ENCODE measurements at places on chromosomes 7 and 10.

- no peak for DNase-seq
Observed at GRCh38 chr7:30694774-30695721, 12.8 kb upstream of the CRHR2 start.

GRCh38 chr7:157292770-157293412, 43.9 kb upstream of the DNAJB6 start:
- no peak for DNase-seq

DNA sequence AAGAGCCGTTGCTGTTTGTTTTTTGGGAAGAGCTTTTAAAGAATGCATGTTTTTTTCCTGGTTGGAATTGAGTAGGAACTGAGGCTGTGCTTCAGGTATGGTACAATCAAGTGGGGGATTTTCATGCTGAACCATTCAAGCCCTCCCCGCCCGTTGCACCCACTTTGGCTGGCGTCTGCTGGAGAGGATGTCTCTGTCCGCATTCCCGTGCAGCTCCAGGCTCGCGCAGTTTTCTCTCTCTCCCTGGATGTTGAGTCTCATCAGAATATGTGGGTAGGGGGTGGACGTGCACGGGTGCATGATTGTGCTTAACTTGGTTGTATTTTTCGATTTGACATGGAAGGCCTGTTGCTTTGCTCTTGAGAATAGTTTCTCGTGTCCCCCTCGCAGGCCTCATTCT, 31.6 kb downstream of the PFKFB3 start:
- DNase-seq: no peak

DNA sequence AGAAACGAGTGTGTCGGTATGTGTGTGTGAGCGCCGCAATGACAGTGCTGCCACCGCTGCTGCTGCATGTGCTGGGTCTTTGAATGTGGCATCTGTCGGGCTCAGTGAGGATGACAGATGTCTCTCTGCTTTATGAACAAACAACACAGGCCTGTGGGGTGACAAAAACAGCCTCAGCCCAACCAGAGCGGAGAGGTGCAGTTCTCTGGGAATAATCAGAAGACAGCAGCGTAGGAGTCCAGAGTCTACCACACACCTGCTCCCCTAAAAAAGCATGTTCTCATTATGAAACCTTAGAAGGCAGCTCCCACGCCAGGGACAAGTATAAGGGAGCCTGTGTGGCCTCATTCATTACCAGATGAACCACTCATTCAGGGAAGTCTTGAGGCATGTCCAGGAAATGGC, 278.3 kb downstream of the KCNMA1 start:
- DNase-seq: no peak

GRCh38 chr10:63256009-63256773, 123.1 kb downstream of the NRBF2 start:
- peak; percentile 75 for DNase-seq

GRCh38 chr7:33706186-33706585, 199.2 kb upstream of the BMPER start:
- DNase-seq: no peak

- DNase-seq: peak; percentile 94
Observed at GRCh38 chr10:79248341-79249185, 98.7 kb upstream of the PPIF start.

- DNase-seq: no peak
Observed at GRCh38 chr7:88759230-88760135, at the start of gene ZNF804B. Gene ZNF804B, plus strand, starts transcription at chr7:88759700. Its CDS starts 277 bp downstream, at chr7:88759977.

DNA sequence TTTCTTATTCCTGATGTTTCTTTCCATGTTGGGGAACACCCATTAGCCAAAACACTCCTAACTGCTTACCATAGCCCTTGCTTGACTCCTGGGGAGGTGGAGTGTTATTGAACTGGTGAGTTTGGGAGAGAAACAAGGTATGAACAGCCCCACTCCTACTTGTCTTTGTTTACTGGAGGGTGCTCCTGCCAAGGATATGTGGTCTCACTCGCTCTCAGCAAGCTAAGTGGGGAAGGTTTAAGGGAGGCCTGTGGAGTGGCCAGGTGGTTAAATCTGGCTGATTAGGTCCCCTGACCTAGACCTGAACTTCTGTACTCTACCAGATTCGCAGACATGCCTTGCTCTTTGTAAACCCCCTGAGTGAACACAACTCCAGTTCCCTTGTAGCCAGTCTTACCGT, 300.1 kb downstream of the PTEN start:
- DNase-seq: no peak

GRCh38 chr7:35253710-35254495, at the start of gene TBX20:
Gene TBX20, minus strand, starts transcription at chr7:35254100. Its CDS starts 480 bp downstream, at chr7:35253620.
- DNase-seq: peak; percentile 7

GRCh38 chr10:121128164-121128563, 277.0 kb downstream of the WDR11 start:
- no peak for DNase-seq

DNA sequence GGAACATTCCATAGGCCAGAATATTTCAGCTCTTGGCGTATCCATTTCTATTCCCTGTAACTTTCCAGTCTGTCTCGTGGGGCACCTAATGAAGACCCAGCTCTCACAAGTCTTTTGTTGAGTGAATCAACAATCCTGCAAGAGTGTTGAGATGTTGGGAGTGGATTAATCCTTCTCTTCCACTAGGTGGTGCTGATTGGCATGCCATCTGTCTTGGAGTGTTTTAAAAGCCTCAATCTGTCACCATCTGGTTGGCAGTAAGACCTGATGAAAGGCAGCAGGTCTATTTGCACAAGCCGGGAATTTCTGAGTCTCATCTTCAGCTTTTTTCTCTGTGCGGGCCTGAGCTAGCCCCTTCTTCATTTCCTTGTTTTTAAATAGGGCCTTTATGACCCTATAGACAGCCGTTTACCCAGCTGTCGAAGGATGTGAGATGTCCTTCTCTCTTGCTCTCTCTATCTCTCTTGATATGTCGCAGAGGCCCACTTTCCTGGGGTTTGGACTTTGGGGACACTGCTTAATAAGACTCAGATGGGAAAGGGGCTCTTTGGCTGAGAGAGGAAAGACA, 180.5 kb downstream of the ZNF365 start:
- peak; percentile 30 for DNase-seq

GRCh38 chr10:60299961-60300883, 89.5 kb downstream of the ANK3 start:
- no peak for DNase-seq

DNA sequence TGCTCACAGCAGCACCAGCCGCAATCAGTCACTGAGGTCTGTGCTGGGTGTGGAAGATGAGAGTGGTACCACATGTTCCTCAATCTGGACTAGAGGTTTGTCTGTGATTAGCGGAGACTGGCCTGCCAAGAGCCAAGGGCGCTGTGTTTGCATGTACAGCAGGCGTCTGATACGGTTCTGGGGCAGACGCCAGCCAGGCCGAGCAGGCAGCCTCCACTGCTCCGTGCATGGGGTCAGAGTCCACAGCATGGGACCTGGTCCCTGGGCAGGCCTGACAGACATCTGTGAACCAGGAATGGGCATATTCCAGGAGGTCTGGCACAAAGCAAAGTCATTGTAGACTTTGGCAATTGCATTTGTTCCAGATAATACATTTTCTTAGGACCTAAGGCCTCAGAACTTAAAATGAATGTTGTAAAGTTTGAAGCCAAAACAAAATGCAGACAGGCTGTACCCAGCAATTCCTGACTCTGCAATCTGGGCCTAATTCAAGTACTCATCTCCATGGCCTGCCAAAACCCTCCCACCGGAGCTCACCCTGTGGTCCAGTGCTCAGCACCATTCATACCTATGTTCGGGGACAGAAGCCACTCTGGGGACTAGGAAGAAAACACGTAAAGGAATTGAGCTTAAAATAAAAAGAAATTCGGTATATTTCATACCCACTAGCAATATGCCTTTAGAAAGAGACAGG, 50.0 kb upstream of the FAM20C start:
- peak; percentile 3 for DNase-seq

- DNase-seq: no peak
Observed at GRCh38 chr7:57181281-57181680, 49.0 kb upstream of the ZNF479 start.

DNA sequence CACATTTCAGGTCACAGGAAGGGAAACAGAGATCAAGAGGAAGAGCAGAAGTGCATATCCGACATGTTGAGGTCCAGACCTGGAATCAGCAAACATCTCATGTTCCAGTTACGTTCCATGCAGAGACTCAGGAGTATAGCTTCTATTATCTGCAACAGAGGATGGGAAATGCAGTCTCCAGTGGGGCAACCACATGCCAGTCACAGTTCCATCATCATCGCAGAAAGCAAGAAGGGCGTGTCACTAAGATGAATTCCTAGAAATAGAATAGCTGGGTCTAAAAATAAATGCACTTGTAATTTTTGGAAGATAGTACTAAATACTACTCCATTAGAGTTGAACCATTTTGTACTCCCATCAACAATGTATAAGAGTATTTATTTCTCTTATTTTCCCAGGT, 133.2 kb upstream of the MDFIC start:
- DNase-seq: no peak

GRCh38 chr10:99525897-99526296, 6.8 kb upstream of the NKX2-3 start:
- no peak for DNase-seq

- no peak for DNase-seq
Observed at GRCh38 chr10:43855667-43856210, 207.1 kb upstream of the ZNF32 start.

DNA sequence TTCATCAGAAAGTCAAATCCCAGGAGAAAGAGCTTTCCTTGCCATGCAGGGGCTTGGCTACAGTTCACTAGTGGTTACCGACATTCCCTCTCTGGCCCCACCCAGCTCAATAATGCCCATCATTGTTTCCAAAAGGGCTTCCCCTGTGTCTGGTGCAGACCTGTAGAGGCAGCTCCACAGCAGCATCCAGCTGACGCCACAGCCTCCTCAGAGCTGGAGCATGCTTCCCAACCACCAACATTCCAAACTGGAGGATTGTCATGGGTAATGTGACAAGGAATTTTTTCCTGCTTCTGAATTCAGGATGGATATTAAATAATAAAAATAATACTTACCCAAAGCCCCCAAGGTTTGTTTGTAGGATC, 77.4 kb downstream of the ZNF365 start:
- no peak for DNase-seq

- DNase-seq: no peak
Observed at GRCh38 chr10:51301644-51302043, 227.4 kb downstream of the PRKG1 start.

DNA sequence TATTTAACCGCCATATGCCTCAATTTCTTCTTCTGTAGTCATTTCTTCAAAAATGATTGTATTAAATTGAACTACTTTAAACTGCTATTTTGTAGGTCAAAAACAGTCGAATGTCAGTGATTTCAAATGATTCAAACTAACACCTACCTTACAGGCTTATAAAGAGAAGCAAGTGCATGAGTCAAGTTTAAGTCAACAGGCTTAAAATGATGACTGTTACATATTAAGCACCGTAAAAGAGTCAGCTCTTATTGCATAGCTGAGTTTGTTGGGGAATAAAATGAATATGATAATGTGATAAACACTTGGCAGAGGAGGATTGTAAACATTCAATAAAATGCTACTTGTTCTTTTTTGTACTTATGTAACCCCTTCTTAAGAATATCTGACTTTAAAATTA, 90.1 kb upstream of the ANKRD1 start:
- DNase-seq: no peak

DNA sequence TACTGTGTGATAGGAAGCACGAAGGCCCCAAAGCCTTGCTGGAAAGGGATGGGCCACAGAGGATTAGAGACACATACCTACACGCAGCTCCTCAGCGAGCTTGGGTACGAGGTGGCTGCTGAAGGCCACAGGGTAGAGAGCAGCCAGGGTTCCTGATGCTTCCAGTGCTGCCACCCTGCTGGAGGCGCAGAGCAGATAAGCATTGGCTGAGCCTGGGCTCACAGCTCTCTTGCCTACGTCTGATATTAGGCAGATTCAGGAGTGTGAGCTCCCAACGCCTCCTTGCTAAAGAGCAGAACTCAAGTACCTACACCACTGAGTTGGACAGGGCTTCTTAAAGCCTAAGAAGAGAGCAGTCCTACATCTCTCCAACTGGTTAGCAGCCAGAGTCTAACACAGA, 20.0 kb downstream of the ZDHHC16 start:
- DNase-seq: no peak

DNA sequence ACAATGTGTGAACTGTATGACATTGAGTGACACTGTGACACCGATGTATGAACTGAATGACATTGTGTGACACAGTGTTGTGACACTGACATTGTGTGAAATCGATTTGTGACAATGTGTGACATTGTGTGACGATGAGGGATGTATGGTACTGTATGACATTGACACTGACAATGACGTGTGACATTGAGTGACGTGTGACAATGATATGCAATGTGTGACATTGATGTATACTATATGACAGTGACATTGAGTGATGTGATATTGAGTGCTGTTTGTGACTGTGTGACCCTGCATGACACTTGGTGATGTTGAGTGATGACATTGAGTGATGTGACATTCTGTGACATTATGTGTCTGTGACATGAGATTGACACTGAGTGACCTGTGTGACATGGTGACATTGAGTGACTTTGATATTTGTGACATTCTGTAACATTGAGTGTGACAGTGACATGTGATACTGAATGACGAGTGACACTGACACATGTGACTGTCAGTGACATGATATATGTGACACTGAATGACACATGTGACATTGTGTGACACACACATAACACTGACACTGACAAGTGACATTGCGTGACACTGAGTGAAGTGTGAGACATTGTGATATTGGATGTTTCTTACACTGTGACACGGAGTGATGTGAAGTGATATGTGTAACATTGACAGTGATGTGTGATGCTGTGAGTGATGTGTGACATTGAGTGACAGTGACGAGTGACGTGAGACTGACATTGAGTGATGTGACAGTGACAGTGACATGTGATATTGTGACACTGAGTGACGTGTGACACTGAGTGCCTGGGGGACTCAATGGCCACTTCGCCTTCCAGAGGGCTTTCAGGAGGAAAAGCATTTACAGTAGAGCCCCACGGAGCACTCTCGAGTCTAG, 167.5 kb downstream of the PRKAG2 start:
- DNase-seq: no peak

DNA sequence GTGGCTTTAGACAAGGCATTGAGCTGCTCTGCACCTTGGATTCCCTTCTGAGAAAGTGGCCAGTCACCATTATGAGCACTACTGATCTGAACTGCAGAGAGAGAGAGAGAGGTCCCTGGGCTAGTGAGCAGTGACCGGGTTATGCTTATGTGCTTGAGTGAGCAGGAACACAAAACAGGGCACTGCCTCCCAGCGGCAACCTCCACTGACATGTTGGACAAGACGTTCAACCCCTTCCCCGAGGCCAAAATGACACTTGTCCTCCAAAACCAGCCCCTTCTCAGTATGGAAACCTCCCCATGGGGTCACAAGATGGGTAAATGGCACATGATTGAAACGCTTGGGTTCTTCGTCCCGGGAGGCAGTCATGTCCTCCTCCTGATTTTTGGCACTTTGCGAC, 339.4 kb upstream of the ZMIZ1 start:
- no peak for DNase-seq

- DNase-seq: no peak
Observed at GRCh38 chr10:125156196-125156595, 4.2 kb downstream of the CTBP2 start.

GRCh38 chr7:6159524-6160031, 112.8 kb downstream of the CYTH3 start:
- DNase-seq: no peak

DNA sequence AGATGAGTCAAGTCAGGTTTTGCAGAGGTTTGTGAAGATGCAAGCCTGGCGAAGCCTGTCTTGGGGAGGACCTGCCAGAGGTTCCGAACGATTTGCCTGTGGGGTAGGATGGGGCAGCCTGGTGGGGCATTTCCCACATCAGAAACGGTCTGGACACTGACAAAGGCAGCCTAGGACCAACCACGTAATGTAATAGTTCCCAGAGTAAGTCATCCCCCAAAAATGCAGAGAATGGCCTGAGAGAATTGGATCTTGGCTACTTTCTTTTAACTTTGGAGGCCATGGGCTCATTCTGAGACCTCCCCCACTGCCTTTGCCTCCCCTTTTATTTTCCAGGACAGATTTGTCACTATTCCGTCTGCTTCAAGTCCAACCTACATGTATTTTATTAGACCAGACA, 168.9 kb upstream of the SH2B2 start:
- no peak for DNase-seq

Measured in CD14-positive monocyte (primary cell).